Right lung (tissue), 10 donors: ENCODE measurements at places on chromosomes 12 and 14. TPM values are rescaled to one million over a fixed set of nuclear protein-coding genes. Genes with fewer than 3 reads are reported as not detected.

Gene MMP19
- 9.3 TPM for polyA plus RNA-seq

- DNase-seq: no peak
Measured at GRCh38 chr12:130266751-130267150, 70.9 kb upstream of the PIWIL1 start.

DNA sequence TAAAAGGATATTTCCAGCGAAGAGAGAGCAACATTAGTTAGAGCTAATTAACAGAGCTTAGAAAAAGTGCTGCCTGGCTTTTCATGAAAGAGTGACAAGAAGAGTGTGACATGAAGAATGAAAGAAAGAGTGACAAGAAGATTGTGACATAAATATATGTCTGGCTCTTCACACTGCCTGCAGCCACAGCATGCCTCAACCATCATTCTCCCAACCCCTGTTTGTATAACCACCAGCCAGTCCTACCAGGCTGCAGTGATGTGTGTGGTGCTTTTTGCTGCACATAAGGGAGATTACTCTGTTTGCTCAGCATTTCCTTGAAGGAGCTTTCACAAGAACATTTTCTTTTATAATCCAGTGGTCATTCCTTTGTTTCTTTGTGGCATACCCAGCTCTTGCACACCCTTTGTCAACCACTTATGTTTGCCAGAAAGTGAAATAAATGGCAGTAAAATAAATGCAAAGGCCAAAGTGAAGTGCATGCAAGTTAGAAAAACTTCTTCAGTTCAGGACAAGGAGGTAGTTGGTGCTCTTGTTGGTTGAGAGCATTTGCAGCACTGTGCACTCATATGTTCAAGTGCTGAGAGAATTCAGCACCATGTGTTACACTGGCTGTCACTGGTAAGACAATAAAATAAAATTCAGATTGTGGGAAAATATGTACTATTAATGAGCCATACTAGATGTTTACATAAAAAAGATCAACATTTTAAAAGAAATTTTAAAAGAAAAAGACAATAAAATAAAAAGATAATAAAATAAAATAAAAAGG is 50.6 kb downstream of the KIF21A start:
- no peak for DNase-seq

GRCh38 chr12:42030588-42030987 is 114.1 kb downstream of the GXYLT1 start:
- no peak for DNase-seq

Gene BEST3
- 0.22 TPM for polyA plus RNA-seq

Gene AKAP3
- polyA plus RNA-seq: 1.1 TPM

- no peak for DNase-seq
Measured at GRCh38 chr12:132424811-132425210, 65.1 kb upstream of the FBRSL1 start.

DNA sequence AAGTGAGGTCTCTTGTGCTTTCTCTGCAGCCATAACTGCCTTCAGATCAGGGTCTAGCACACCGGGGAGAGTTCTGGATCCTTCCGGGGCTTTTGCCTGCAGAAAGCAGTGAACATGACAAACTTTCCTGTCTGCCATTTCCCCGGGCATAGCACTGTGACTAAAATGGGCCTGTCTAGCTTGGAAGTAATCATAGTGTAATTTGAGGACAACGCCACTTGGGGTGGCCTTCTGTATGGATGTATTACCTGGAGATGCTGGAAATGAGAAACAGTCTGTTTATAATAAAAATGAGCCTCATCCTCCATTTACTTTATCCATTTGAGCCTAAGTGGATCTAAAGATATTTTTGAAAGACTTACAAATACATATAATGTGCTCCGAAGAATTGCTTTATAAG is 453.7 kb downstream of the VRK1 start:
- DNase-seq: no peak

Gene RNASE1
- polyA plus RNA-seq: 401 TPM

GRCh38 chr12:27274706-27275105 is 30.6 kb downstream of the STK38L start:
- no peak for DNase-seq

DNA sequence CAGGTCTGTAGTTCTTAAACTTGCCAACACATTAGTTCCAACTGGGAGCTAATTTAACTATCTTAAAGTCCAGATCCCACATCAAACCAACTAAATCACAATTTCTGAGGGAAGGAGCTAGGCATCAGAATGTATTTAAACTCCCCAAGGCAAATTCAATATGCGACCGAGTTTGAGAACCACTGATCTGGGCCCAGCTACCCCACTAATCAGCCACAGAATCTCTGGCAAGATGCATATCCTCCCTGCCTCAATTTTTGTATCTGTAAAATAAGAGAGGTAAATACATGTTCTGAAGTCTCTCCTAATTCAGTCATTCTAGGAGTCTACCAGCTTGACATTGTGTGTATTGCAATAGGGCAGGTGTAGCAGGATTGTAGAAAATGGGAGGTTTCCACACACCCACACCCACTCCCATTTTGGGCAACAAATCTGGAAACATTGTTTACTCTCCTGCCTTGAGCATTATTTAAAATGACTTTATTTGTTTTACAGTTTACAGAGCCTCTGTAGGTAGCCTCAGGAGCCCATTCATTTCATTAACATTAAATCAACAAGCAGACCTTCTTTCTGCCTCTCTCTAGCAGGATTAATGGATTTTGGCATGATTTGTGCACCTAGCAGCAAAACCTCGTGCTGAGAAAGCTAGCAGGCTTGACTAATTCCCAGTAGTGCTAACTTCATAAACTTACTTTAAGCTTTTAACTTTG is 15.6 kb downstream of the LGR5 start:
- DNase-seq: no peak

- no peak for DNase-seq
Measured at GRCh38 chr12:109732321-109733305, 19.0 kb downstream of the FAM222A start.
